ENCODE measurements at places on chromosomes 12 and 14.

DNA sequence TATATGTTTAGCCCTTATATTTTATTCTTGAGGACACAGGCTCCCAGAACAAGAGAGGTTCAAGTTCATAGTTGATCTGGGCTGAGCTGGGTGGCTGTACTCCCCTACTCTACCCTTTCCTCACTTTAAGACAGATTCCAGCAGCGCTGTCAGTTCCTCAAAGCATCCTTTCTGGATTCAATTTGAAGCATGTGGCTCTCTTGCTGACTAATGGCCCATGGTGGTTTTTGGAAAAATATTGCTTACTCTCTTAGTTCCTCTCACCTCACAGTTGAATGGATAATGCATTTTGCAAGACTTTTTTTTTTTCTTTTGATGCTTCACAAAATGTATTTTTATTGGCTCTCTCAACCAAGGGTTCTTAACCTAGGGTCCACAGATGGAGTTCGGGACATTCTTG is 4.1 kb downstream of the PELI2 start:
- no peak for DNase-seq

GRCh38 chr12:76811976-76812375 is 48.1 kb downstream of the ZDHHC17 start:
- no peak for DNase-seq

DNA sequence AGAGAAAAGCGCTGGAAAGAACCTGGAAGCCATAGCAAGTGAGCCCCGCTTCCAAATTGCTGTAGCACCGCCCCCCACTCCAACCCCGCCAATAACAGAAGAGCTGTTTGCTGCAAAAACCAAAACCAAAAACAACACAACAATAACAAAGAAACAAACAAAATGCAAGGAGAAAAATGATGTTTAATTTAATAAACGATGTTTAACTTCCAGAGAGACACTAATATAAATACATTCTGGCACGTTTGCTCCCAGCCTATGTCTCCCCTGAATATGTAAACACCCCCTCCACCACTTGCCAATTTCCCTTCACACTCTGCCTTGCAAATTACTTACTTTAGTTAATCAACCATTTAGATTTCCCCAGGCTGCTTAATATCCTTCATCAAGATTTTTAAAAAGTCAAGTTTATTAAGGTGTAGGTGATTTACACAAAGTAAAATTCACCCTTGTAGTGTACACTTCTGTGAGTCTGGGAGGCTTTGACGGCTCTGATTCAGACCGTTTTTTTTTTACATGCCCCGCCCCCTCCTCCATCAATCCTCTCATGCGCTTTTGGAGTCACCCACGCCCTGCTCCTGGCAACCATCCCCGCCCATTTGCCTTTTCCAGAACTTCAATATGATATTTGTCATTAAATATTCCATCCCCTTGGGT is 482 bp upstream of the IFI27L2 start:
- peak; percentile 55 for DNase-seq

GRCh38 chr12:88558340-88558867 is 21.9 kb downstream of the KITLG start:
- no peak for DNase-seq

- DNase-seq: peak; percentile 1
Measured at GRCh38 chr14:103508521-103509329, 13.9 kb downstream of the CKB start.

DNA sequence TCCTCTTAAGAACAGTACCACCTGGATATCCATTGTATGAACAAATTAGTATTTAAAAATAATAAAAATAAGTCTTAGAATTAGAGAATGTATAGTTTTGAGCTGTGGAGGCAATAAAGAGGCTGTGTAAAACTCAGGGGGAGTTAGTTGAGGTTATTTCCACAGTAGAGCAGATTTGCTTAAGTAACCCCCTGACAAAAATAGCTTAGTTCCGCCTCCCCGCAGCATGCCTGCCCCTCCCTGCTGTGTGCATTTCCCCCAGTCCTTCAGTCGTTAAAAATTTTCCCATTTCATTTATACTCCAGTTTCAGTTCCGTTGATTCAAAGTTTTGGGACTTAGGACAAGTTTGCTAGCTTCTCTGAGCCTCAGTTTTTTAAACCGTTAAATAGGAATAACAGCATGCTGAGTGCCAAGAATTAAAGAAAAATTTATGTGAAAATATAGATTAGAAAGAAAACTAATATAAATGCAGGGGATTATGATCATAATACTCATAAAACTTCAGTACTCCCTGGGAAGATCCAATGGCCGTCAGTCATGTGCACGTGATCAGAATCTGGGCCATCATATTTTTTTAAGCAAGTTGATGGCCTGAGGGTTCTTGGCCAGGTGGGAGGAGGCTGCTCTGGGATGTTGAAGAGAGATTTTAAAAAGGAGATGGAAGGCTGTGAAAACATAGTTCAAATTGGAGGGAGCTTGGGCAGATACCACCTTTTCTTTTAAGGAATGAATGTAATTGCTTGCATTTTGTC is 14.5 kb upstream of the SLC38A2 start:
- DNase-seq: no peak

DNA sequence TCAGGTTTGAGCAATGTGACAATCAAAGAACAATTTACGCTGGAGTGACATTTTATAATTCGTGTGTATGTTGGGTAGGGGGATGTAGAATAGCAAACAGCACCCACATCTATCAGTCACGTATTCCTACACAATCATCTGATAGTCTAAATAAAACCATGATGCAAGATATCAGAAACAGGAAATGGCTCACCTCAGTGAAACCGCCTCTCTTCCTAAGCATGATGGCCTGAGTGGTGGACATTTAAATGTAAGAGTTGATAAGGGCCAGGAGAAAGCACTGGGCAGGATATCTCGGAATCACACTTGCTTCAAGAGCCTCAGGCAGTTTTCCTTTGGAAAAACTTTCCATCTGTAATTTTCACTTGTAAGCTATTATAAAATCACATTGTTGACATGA is 128.2 kb downstream of the GRIP1 start:
- no peak for DNase-seq

- no peak for DNase-seq
Measured at GRCh38 chr12:47636908-47637780, 68.7 kb downstream of the RPAP3 start.

GRCh38 chr12:99644629-99645028 is 2.9 kb upstream of the GARIN6 start:
- no peak for DNase-seq

DNA sequence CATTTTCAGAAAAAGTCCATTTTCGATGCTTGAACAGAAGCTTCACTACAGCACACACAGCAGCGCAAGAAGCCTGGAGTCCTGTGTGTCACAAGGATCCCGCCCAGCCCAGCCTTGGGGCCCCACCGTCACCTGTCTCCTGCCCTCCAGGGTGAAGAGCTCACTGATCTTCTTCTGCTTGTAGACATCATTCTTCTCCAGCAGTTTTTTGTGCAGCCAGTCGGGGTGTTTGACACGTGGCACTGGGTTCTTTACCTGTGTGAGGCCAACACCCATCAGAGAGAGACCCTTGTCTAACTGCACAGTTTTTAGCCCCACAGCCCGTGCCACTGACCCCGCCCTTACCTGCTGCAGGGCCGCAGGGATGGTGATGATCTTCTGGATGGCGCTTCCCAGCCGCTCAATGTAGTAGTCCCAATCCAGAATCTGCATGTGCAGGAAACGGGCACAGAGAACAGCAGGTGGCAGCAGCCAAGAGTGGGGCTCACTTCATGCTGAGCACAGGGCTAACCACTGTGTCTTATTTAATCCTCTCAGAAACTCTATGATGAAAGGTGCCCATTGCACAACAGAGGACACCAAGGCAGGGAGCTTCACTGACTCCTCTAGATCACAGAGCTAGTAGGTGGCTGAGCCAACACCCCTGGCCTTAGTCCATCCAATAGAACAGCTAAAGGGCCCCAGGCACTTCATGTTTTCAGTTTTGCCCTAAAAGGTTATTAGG is 30.0 kb downstream of the POLE start:
- no peak for DNase-seq

DNA sequence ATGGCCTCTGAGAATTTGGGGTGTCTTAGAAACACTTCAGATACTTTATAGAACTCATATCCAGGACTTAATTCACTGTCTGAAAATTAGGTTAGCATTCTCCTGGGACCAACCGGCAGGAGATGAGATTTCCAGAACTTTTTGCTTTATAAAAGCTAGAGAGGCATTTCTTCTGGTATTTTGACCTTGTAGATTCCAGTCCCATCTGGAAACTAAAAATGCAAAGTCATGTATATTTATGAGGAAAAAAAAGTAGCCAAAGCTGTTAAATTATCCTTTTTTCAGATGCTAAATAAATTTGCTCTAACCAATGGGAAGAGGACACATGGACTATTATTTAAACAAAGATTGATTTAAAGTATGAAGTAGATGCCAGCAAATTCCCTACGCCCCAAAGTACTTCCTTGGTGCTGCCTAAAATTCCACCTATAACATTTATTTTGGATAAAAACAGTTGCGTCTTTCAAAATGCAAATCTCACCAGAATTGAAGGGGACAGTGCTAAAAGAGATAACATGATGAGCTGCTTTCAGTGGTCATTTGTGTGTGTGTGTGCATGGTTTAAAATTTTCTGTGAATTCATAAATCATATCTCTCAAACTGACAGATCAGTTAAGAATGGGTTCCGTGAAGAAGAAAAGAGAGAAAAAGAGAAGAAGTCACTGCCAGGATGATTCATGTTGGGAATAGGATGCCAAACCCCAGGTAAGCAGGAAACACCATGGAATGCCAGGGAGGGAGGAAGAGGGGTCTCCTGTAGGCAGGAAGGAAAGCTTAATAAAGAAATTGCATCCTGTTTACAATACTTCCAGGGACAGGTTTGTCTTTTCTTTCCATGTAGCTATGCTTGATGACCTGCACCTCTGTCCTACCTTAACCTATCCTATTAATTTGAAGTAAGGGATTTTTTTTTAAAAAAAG is 97.7 kb upstream of the RGS6 start:
- DNase-seq: no peak

- DNase-seq: no peak
Measured at GRCh38 chr12:93727195-93727811, 50.1 kb downstream of the CRADD start.

GRCh38 chr12:7144414-7145120 is 14.4 kb downstream of the CLSTN3 start:
- peak; percentile 48 for DNase-seq

- peak; percentile 63 for DNase-seq
Measured at GRCh38 chr12:110256780-110257431, 24.1 kb upstream of the ATP2A2 start.

DNA sequence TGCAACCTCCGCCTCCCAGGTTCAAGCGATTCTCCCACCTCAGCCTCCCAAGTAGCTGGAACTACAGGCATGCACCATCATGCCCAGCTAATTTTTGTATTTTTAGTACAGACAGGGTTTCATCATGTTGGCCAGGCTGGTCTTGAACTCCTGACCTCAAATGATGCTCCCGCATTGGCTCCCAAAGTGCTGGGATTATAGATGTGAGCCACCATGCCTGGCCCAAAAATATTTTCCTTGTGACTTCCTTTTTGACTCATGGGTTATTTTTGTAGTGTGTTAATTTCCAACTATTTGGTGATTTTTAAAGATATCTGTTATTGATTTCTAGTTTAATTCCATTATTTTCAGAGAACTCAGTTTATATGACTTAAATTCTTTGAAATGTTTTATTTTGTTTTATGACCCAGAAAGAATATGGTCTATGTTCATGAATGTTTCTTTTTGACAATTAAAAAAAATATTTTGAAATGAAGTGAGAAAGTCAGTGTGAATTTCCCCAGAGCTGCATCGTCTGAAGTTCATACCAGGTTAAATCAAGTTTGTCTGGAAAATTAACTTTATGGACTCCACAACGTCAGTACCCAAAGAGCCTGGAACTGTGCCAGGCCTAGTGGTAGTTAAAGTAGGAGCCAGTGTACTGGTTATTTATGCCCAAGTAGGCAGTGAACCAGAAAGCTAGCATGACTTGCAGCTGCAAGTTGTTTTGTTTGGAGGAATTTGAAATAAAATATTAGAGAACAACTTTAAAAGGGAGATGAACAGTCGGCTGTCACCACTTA is 2.8 kb upstream of the CDKL1 start:
- DNase-seq: peak; percentile 22

DNA sequence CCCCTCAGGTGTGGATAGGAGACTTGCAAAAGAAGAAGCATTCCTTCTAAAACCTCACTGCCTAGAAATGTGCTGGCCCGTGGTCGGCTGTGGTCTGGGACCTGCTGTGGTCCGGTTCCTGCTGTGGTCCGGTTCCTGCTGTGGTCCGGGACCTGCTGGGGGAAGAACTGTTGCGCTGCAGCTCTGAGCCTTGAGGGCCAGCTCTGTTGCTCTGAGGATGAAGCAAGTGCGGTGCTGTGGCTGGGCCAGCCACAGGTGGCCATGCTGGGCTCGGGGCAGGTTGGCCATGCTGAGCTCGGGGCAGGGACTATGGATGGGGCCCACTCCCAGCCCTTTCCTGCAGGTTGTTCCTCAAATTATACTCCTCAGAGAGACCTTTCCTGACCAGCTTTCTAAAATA is 5.2 kb downstream of the NRXN3 start:
- DNase-seq: no peak

Measured in hepatic stellate cell (primary cell).